ENCODE measurements at places on chromosomes 5 and 9.

DNA sequence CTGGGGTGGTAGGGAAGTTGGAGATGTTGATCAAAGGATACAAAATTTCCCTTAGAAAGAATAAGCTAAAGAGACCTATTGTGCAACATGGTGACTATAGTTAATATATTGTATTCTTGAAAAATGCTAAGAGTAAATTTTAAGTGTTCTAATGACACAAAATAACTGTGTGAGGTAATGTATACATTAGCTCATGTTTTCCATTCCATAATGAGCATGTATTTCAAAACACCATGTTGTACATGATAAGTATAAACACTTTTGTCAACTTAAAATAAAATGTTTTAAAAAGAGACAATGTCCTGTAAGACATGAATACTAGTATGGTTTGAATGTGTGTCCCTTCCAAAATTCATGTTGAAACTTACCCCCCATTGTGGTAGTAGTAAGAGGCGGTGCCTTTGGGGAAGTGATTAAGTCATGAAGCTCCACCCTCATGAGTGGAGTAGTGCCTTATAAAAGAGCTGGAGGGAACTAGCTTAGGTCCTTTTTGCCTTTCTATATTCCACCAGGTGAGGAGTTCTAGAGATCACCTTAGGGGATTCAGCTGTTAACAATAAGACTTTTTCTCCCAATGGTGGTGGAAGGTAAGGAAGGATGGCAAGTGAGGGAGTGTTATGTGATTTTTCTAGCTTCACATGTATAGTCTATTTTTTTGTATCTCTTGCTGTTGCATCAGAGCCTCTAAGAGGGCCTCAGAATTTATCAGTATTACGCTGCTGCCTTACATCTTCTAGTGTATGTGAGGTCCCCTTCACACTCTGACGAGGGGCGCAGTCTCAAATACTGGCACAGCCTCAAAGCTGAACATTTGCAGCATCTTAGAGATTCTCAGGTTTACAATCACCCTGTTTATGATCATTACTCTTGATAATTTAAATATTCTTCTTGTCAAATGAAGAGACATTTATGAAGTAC lies 94.9 kb upstream of the NREP start:
- DNase-seq: no peak

DNA sequence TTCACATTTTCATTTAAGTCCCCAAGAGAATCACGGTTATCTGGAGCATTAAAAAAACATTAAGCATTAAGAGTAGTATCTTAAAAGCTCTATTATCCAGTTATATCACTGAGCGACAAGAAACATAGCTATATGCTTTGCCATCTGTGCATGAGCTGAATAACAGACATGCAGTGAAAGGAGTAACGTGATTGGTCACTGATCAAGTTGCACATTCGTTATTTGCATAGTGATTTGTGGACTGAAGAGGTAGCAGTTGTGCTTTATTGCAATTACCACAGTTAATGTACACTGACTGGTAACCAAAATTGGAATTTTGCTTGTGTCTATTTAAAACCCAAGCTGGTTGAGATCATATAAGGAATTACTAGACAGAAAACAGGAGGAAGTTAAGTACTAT lies 107.4 kb downstream of the MCTP1 start:
- DNase-seq: no peak

GRCh38 chr9:81631218-81631745 lies 58.1 kb downstream of the TLE1 start:
- no peak for DNase-seq

DNA sequence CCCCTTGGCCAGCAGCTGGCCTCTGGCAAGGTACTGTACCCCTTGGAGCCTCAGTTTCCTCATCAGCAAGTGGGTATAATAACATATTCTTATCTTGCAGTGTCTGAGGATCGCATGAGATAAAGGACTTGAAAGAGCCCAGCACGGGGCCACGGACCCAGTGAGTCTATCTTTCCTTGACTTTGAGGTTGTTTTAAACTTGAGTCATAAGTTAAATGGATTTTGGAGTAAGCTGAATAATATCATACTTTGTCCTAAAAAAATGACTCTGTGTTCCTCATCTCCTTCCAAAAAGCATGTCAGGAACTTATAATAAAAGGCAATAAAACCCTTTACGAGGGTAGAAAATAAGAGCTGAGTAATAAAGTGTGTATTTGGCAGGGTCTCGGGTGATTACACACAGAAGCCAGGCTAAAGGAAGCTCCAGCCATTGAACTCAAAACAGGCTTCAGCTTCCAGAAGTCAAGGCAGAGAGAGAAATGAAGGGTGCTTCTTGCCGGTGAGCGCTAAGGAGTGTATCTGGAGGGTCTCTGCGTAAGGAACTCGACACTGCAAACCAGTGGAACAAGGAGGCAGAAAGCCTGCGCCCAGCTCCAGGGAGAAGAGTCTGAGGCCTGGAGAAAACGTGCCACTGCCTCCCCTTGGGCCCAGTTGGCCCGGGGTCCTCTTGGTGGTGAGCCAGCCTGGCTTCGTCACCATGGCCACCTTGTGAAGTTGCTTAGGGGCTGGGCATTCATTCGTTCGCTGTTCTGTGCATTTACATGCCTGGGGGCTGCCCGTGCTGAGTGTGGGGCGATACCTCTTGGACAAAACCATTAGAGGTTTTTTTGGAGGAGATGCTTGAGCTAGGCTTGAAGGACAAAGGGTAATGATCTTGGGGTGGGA lies 72.4 kb upstream of the PHYKPL start:
- no peak for DNase-seq

DNA sequence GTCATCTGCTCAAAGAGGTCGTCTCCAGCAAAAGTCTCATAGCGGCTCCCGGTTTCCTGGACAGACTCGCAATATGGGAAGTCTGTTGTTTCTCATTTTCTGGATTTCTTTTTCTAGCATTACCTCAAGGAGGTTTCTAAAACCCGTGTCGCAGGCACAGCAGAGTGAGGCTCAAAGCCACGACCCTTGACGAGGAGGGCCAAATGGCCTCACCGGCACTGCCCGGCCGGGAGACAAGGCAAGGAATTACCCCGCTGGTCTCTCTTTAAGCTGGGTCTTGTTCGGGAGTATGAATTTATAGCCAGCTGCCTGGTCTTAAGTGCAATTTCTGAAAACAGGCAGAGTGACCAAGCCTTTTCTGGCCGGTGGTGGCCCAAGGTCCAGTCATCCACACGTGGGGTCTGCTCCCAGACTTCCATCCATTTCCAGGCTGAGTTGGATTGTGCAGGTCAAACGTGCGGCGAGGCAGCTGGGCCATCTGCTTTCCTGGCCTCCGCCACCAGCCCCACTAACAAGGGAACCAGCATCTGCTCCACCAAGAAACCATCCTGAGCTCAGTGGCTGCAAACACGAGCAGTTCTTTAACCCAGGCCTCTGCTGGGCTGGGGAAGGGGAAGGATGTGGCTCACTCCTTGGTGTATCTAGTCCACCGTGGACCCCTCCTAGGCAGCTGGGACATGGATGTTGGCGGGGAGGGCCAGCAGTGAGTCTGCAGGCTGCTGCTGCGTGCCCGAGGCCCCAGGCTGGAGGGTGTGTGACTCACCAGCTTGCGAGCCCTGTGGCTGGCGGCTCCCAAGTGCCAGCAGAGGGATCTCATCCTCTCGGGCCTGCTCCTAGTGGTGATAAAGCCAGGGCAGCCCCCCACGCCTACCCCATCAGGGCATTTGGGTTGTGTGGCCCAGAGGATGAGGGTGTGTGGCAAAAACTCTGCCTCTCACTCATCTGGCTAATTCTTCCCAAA lies 55.6 kb upstream of the COL5A1 start:
- no peak for DNase-seq

- no peak for DNase-seq
Observed at GRCh38 chr5:73801686-73802085, 175.7 kb downstream of the ARHGEF28 start.

DNA sequence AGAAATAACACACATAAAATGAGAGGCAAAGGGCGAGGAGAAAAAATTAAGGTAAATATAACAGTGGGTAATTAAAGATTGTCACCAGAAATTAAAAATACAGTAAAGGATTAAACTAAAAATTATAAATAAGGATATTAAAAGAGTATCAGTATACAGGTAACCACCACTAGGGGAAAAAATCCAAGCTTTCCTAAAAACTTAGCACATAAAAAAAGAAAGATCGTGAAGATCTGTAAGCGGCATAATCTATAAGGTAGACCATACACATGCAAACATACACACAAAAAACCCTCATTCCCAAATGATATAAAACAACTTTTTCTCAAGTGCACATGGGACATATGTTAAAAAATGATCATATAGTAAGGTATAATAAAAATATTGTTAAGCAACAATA lies 577.3 kb upstream of the NUDT12 start:
- DNase-seq: no peak

DNA sequence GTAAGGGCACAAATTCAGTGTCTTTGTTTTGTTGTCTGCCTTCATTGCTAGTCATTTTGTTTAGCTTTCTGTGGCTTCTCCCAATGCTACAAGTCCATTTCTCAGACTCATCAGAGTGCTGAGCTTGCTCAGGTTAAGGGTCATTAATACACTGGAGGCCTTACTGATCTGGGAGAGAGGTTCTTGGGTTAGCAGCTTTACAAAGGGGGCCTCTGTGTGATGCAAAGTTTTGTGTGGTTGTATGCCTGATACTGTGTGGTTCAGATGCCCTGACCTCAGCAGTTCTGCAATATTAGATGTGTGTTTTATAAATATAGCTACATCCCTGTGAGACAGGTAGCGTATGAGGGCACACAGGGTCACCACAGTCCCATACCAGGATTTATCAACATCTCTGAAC lies 34.8 kb upstream of the SMARCA2 start:
- DNase-seq: no peak

DNA sequence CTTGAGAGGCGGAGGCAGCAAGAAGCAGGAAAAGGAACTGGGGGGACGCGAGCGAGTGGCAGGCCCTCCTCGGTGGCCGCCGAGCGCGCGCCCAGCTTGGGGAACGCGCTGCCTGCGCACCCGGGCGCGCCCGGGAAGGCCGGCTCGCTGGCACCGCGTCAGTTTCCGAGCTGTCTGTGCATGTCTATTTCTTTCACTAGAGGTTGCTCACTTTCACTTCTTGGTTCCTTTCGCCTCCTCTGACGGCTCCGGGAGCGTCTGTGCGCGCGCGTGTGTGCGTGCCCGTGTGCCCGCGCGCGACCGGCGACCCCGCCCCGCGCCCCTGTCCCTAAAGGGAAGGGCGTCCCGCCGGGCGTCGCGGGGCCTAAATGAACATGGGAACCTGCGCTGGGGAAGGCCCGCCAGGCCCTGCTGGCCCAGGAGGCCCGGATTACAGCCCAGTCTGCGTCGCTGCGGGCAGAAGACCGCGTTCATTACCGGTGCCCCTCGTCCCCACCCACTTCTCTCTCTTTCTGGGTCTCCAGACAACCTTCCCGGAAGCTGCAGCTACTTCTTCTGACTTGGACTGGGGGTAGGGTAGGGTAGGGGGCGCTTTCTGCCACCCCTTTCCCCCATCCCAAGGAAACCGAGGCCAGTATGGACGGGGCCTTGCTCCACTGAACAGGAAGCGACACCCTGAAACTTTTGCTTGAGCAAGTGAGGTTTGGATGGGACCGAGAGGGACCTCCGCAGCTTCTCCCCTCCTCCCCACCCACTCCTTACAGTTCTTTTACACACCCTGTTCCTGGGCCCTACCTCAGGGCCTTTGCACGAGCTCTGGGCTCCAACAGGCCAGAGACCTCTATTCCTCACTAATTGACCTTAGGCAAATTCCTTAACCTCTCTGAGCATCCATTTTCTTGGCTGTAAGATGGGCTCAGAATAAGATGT lies 205.8 kb upstream of the IER5L start:
- no peak for DNase-seq

DNA sequence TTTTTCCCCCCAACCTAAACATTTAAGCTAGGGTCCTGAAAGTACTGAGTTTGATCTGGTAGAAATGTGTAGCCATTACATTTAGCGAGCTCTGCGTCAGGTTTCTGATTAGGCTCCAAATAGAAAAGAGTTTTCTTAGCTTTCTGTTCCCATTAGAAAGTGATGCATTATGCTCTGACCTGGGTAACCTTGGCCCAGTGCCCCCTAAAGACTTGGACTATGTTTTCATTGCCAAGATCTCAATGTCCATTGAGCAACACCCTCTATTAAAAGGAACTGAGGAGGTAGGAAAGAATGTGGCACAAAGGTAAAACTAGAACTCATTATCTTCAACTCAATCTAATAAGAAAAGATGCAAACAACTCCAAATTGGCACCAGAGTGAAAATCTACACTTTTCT lies 358.9 kb upstream of the PCSK5 start:
- DNase-seq: no peak

DNA sequence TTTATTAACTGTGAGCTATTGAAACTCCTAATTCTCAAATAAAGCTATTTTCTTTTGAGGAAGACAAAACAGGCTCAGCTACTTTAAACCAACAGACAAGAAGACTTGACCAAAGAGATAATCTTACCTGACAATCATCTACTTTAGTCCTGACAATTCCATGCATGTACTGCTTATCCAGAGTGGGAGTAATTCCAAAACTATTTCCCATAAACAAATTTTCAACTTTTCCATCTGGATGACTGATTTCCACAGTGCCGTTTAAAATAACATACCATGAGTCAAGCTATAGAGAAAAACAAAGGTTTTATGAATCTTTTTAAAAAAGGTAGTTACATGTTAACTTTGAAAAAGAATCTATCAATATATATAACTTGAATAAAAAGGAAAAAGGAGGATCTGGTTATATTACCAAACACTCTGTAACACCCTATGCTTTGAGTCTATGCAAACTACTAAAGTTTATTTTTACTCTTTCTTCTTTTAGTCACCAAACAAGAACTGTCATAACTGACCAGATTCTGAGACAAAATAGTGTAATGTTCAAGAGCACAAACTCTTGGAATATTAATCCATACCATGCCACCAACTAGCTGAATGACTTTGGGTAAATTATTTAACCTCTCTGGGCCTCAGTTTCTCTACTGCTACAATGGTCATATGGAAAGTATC lies 129.7 kb downstream of the RAPGEF6 start:
- no peak for DNase-seq

GRCh38 chr9:82920154-82920553 lies 142.8 kb downstream of the RASEF start:
- no peak for DNase-seq

DNA sequence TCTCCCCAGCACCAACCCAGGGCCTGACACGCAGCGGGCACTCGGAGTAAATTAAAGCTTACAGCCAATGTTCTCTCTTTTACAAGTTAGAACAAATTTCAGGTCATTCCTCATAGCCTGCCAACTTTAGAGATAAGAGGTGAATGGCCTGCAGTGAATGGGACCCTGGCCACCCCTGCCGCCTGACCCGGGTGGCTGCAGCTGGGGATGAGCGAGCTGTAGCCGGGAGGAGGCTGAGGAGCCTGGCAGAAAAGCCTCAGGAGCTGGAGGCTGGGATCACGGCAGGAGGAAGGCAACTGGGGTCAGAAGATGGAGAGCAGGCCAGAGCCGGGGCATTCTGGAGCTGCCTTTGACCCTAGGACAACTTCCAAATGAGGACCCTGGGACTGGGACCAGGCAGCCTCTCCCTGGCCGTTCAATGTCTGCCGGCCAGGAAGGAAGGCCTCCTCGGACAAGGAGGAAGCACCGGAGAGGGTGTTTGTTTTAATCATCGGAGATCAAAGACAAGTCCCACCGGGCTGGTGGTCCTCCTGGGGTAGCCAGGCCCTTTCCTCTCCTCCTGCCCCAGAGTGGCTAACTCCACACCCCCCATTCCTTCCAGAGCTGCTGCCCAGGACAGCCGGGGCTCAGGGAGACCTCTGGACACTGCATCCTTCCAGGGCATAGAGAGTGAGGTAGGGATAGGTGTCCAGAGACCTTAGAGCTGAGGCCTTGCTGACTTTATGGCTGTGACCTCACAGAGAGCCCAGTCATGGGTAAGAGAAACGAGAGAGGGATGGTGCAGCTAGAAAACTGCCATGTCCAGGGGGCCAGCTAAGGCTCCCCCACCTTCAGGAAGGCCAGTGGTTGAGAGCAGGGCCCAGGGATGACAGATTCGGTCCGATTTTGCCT lies 87.3 kb upstream of the LMX1B start:
- DNase-seq: no peak

- DNase-seq: no peak
Observed at GRCh38 chr9:35521708-35522107, 31.8 kb downstream of the RUSC2 start.

Measured in iPS DF 19.7 (cell line).